ENCODE measurements at places on chromosomes 5 and 9.

DNA sequence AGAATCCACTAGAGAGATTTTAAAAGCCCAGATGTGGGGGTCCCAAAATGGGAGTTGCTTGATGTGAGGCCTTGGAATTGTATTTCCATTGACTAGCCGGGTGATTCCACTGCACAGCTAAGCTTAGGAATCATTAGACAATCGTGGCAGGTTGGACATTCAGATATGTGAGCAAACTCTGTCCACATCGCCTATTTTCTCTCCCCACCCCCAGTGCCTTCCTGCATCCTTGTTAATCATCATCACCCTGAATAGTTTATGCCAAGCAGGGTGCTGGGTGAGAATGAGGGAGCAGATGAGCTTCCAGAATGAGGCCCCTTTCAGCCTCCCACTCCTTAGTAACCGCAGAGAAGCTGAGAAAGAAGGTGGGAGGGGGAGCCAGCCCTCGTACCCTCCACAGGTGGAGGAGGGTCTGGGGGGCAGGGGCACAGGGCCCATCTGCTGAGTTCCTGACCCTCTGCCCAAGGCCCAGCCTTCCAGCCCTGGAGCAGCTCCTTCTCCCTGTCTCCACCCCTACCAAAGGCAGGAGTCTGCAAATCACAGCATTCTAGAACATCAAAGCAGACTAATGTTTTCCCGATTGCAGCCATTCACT, 7.7 kb upstream of the TCOF1 start:
- no peak for DNase-seq

- DNase-seq = no peak
Observed at GRCh38 chr5:114176356-114176755, 185.5 kb upstream of the KCNN2 start.

- DNase-seq = no peak
Observed at GRCh38 chr9:11204521-11204920, 591.7 kb upstream of the PTPRD start.

DNA sequence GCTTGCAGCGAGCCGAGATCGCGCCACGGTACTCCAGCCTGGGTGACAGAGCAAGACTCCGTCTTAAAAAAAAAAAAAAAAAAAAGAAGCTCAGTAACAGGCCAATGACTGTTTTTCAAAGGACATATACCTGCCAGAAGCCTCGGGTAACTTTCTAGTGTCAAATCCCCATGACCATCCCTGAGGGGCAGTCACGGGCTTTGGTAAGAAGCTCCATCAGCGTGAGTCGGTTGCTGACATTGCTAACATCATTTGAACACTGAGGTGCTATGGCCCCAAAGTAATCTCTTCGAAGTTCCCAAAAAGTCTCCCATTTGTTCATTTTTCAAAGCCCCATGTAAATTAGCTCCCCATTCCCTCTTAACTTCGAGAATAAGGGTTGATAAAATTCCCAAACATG, 11.6 kb downstream of the NAIP start:
- DNase-seq = no peak

DNA sequence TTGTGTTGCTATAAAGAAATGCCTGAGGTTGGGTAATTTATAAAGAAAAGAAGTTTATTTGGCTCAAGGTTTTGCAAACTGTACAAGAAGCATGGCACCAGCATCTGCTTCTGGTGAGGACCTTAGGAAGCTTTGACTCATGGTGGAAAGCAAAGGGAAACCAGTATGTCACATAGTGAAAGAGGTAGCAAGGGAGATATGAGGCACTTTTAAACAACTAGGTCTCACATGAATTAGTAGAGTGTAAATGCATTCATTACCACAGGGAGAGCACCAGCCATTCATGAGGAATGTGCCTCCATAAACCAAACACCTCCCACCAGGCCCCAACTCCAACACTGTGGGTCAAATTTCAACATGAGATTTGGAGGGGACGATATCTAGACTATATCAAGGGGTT, 40.8 kb downstream of the OR2Y1 start:
- DNase-seq = no peak

GRCh38 chr5:135565725-135566421, 12.9 kb downstream of the CXCL14 start:
- peak; percentile 27 for DNase-seq

DNA sequence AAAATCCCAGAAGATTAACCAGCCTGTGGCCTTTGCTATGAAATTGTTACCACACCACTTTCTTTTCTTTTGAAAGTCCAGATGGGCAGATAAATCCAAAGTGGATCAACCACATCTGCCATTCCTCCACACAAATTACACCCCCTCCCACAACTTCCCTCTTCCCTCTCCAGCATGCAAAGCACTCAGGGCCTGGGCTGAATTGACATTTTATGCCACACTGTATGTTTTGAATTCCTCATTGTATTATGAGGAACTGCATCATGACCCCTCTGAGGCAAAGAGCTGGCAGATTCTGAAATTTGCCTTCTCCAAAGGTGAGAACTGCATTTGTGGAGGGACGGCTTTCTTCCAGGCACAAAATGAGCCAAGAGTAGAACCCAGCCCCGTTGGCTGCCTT, 589.2 kb upstream of the KLF4 start:
- DNase-seq = no peak

DNA sequence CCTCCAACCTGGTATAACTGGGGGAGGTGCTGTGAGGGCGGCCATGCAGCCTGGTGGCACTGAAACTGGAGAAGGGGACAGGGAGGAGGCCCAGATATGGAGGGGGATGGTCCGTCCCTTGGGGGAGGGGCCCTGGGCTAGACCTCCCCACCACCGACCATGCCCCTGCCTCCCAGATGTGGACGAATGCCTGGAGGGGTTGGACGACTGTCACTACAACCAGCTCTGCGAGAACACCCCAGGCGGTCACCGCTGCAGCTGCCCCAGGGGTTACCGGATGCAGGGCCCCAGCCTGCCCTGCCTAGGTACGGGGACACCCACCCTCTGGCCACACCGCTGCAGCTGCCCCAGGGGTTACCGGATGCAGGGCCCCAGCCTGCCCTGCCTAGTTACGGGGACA, 15.4 kb upstream of the ASS1 start:
- no peak for DNase-seq

DNA sequence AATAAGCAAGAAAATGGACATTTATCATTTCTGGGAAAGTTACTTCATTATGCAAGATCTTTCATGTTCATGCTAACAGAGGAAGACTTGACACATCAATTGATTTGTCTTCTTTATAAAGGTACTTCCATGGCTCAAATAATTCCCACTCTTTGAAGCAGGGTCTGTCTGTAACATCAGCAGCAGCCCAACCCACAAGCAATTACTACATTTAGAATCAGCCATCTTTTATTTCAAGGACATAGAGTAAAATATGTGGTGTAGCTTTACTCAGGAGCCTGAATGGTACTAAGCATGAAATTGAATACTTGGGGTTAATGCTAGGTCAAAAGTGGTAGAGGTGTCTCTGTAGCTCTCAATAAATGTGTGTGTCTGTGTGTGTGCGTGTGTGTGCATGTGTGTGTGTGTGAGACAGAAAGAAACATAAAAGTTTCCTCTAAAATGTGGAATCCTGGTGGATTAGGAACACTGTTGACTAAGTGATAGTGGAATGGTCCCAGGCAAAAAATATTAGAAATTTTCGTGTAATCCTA, 581.1 kb downstream of the CAAP1 start:
- no peak for DNase-seq

- DNase-seq = no peak
Observed at GRCh38 chr5:150069672-150070627, 16.4 kb downstream of the CSF1R start.

DNA sequence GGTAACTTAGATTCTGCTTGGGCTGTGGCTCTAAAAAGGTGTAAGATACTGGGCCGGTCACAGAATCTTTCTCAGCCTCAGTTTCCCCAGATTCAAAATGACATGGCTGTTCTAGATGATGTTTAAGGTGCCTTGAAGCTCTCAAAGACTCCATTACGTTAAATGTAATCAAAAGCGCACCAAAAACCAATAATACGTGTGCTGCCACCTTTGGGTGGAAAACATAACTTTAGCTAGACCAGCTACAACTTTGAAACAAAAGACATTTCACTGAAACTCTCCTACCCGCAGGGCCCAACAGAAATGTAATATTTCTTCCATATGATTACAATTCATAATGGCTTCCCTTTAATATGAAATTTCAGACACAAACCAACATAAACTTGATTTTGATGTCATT, 35.0 kb upstream of the PCSK5 start:
- no peak for DNase-seq

DNA sequence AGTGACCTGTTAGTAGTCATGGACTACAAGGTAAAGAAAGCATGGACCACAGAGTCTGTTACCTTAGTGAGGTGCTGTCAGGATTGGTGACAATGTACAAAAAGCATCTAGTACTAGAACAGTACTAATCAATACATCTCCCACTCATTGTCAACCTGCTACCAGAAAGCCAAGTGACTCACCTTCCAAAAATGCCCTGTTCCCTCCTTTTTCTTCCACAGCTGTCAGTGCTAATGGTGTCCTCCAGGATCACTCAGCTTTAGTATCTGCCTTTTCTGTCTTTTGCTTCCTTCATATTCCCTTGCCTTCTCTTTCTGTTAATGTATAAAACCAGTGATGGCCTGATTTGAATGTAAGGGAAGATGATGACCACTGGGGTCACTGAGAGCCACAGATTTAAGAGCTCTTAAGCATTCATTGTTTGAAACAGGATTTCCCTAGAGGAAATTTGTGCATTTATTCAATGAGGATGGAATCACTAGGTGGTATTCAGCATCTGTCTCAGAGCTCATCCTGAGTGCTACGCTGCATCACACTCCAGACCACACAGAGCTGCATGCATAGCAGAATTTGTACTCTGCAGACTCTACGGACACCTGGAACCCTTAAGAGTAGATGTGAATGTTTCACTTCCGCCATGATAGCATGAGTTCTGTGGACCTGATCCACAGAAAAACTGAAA, 71.0 kb downstream of the SV2C start:
- no peak for DNase-seq

GRCh38 chr5:11261241-11261640, 500.2 kb upstream of the DAP start:
- no peak for DNase-seq

DNA sequence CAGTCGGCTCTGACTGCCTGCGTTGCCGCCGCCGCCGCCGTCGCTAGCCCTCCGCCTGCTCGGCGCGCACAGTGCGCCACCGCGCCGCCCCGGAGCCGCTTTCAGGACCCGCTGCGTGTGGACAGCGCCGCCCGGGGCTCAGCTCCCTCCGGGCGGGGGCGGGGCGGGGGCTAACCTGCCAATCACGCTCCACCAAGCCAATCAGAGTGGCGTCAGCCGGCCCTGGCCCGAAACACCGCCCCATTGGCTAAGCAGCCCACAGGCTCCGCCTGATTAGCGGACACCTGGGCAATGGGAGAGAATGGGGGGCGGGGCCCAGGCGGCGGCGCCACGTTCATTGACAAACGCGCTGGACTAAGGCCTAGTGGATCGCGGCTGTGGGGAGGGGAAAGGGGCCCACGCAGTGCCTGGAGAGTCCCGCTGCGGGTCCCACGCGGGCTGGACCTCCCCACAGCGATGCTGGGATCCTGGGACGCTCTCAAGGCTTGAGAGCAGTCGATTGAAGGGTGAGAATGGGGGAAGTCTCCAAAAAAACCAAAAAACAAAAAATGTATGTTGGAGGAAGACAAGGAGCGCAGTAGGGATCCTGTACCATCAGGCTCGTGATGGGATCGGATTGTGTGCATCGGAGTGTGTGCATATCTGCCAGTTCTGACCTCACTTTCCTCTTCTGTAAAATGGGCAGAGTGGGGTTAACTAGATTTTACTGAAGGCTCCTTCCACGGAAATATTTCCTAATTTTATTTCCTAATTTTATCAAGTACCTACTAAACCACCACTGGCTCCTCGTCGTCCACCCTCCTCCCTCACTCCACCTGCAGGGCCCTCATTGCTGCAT, 6.3 kb downstream of the PAX5 start:
- DNase-seq = peak; percentile 44

GRCh38 chr5:177455661-177456590, 9.3 kb downstream of the PRR7 start:
- no peak for DNase-seq

GRCh38 chr5:128271859-128272464, 188.4 kb downstream of the SLC12A2 start:
- DNase-seq = peak; percentile 86

DNA sequence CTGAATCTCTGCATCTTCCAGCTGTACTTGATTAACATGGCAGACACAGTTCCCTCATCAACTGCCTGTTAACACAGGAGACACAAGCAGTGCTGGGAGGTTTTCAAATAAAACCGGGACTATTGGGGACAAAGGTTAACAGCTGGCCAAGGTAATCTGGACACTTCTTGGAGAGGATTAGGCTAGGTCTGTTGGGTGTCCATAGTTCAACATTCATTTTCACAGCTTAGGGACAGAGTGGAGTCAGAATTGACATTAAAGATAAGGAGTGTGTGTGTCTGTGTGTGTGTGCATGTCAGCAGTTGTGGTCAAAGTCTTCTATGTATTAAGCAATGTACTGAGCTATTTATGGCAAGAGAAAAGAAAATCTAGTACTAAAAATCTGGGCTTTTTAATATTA, 216.2 kb downstream of the MED10 start:
- no peak for DNase-seq
